ENCODE measurements at places on chromosomes 3 and 15. TPM values are rescaled to one million over a fixed set of nuclear protein-coding genes. Genes with fewer than 3 reads are reported as not detected.

SEMA6D gene
- total RNA-seq = 8.0 TPM

DUOXA2 gene
- not detected for total RNA-seq

ONECUT1 gene
- total RNA-seq = not detected

TTBK2 gene
- 19.1 TPM for total RNA-seq

DNA sequence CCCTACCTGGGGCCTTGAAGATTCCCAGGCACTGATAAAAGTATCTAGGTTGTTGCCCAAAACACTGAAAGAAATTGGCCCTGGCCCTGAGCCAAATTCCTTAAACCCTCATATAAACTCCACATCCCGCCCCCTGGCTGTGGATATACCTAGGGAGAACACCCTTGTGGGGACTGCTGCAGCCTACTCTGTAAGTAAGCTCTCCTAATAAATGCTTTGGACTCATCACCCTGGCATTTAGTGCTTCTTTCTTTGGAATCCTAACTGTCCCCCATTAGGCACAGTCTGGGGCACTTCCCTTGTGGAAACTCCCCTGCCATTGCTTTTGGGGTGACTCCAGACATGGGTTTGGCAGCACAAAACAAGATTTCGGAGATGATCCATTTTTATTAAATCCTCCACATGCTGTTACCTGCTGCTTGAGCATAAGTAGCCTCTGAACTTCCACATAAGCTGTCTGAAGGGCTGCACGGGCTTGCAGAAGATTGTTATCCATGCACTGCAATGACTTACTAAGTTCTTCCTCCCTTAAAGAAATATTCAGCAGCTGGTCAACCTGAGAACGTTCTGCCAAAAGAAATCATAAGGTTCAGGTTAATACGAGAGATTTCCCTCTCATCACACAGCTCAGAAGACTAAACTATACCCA, 46.4 kb downstream of the ZNF106 start:
- DNase-seq = no peak
- no peak overlapping the region for H3K27ac ChIP-seq
- no peak overlapping the region for H3K4me3 ChIP-seq

DNA sequence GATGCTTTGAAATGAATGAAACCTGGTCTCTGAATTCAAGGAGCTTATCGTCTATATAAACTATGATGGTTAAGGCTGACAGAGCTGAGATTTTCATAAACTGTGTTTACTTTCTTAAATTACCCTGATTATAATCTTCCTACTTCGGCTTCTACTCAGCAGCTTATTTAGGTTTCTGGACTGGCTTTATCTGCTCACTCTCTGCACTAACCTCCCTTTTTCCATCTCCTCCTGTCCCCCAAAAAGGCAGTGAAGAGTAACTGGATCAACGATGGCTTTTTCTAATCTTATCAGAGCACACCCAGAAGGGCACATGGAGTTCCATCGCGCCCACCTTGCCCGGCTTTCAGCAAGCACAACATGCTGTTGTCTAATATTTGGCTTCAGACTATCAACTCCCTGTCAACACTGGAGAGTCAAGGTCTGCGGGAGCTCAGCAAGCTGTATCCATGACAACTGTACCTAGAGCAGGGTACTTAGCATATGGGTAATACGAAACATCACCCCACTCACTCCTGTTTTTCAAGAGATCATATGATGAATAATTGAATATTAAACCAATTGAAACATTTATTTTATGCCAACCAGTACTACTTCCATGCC, 417.3 kb downstream of the GABRB3 start:
- H3K27me3 ChIP-seq = no peaks in the 10 kb centered on the region
- no peak overlapping the region for H3K4me3 ChIP-seq

GRCh38 chr15:77031376-77032050, 36.6 kb downstream of the PSTPIP1 start:
- H3K36me3 ChIP-seq = no peaks in the 10 kb centered on the region
- no peak overlapping the region for H3K4me3 ChIP-seq
- H3K27ac ChIP-seq = no peak overlapping the region
- no peaks in the 10 kb centered on the region for H3K27me3 ChIP-seq
- H3K4me1 ChIP-seq = no peaks in the 10 kb centered on the region
- DNase-seq = peak; percentile 68

- no peak for DNase-seq
- no peak overlapping the region for H3K4me3 ChIP-seq
- H3K27ac ChIP-seq = no peak overlapping the region
- no peaks in the 10 kb centered on the region for H3K4me1 ChIP-seq
- H3K36me3 ChIP-seq = no peaks in the 10 kb centered on the region
- no peaks in the 10 kb centered on the region for H3K27me3 ChIP-seq
Measured at GRCh38 chr3:127222664-127223063, 29.7 kb downstream of the PRR23E start.

DNA sequence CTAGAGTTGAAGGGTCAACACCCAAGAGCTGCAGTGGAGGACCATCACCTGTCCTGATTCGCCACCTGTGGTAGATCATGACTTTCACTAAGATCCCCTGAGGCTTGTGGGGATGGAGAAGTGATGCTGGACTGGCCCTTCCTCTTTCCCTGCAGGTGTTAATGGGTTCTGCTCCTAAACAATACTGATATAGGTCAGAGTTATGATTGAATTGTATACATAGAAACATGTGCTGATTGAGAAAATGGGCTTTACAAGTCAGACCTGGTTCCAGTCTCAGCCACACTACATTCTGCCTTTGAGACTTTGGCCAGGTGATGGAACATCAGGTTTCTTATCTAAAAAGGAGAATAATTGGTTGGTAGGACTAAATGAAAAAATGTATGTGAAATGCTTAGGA, 418.9 kb upstream of the TPRG1 start:
- no peaks in the 10 kb centered on the region for H3K36me3 ChIP-seq
- H3K27ac ChIP-seq = no peak overlapping the region
- H3K4me1 ChIP-seq = no peaks in the 10 kb centered on the region
- no peak for DNase-seq
- H3K4me3 ChIP-seq = no peak overlapping the region

GRCh38 chr15:79519628-79520027, 87.5 kb downstream of the MINAR1 start:
- H3K4me3 ChIP-seq = no peak overlapping the region
- DNase-seq = no peak
- H3K27me3 ChIP-seq = no peaks in the 10 kb centered on the region
- no peaks in the 10 kb centered on the region for H3K4me1 ChIP-seq
- H3K36me3 ChIP-seq = no peaks in the 10 kb centered on the region

DNA sequence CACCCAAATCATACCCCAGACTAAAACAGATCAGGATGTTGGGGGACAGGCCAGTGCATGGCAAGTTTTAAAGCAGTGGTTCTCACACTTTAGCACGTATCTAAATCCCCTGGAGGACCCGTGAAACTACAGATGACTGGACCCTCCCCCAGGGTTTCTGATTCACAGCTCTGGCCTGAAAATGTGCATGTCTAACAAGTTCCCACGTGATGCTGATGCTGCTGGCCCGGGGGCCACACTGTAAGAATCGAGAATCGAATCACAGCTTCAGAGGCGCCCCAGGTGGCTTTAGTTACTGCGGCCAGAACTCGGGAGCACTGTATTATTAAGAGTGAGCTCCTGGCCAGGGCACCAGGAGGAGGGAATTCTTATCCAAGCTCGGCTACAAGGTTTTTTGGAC, 11.6 kb downstream of the ADAMTS17 start:
- H3K4me1 ChIP-seq = no peaks in the 10 kb centered on the region
- H3K36me3 ChIP-seq = no peaks in the 10 kb centered on the region
- H3K4me3 ChIP-seq = no peak overlapping the region
- no peak for DNase-seq
